Stimulated activated CD8-positive, alpha-beta memory T cell treated with anti-CD3 and anti-CD28 coated beads, Interleukin-7, amount 100 ng/mL, for 1 hour (primary cell): ENCODE measurements at places on chromosomes 7 and 10.

DNA sequence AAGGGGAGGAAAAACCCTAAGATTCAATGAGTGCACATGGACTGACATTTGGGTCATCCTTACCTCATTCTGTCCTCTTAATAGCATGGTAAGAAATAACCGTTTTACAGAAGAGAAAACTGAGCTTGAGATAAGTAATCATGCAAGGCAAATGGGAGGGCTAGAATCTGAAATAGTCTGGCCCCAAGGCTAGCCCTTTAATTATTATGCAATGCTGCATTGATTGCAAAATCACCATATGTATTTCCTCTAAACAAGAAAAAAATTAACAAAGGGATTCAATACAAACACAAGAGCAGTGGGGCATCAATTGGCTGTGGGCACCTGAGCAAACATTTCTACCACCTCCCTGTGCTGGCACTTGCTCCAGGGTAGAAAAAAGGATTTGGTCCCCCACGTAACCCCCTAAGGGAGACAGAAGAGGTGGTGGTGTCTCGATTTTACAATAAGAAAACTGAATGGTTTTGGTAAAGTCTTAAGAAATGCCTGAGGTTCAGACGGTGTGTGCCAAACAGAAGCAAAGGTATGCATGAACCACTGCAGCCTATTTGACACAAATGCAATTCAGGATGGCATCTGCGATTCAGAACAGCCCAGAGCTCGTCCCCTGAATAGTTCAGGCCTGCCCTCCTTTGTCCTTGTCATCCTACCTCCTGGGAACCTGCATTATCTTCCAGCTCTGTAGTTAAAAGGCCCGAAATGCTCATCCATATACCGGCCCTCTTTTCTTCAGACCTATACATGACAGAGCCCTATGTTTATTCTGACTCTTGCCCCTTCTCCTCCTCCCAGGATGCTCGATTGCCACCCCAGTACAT is 23.6 kb downstream of the PIP4K2A start:
- DNase-seq, result no peak

DNA sequence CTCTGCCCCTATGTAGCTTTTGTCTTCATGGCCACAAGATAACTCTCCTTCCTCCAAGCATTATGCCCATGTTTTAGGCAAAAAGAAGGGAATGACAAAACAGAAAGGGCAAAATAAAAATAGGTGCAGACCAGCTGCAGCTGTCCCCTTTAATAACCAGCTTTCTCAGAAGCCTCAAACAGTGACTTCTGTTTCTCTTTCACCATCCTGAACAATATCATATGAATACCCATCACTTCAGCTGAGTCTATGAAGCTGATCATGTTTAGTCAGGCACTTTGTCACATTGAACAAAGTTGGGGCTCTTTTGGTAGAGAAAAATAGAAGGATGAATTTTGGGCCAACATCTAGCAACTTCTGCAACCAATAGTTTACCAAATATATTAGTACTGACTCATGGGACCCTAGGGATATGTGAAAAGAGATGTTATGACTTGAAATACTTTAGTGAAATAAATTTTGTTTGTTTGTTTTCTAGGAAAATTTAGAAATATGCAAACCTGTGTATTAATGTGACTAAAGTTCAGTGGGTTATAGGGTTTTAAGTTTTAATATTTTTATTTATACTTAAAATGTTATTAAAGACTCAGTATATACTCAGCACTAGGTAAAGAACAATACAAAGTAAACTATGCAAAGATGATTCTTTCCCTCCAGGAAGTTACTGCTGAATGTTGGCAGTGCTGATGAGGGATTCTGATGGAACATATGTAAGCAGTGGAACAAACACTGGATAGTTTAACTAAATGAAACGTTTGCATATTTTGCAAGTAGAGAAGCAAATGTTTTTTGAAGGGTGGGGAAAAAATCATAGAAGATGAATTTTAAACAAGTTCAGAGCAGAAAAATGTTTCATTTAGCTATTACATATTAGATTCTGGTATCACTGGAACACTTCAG is 133.7 kb downstream of the FOXP2 start:
- DNase-seq, result no peak

DNA sequence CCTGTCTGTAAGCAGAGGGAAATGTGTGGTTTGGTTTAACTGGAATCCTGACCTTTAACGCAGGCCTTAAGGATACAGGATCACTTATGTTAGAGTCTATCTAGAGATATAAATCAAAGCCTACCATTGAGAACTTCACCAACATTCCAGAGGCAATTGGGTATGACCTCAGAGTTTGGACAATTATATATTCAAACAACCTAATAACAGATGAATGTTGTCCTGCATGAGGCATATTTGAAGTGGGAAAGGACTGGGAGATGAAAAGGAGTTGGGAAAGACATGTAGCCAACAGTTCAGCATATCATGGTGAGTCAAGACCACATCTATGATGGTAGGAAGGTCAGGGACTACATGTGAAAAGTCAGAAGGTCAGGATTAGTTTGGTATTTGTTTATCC is 274.2 kb downstream of the DOCK4 start:
- no peak for DNase-seq

DNA sequence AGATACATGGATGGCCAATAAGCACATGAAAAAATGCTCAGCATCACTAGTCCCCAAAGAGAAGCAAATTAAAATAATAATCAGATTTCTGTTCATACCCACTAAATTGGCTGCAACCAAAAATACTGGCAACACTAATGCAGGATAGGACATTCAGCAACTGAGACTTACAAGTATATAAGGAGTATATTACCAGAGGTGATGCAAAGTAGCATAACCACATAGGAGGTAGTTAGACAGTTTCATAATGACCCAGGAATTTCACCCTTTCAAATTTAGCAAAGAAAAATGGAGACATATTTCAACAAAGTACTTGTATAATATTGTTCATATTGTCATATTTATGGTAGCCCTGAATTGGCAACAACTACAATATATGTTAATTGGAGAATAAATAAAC is 727.8 kb downstream of the GRID1 start:
- no peak for DNase-seq

GRCh38 chr10:111762114-111762513 is 421.5 kb downstream of the GPAM start:
- no peak for DNase-seq

DNA sequence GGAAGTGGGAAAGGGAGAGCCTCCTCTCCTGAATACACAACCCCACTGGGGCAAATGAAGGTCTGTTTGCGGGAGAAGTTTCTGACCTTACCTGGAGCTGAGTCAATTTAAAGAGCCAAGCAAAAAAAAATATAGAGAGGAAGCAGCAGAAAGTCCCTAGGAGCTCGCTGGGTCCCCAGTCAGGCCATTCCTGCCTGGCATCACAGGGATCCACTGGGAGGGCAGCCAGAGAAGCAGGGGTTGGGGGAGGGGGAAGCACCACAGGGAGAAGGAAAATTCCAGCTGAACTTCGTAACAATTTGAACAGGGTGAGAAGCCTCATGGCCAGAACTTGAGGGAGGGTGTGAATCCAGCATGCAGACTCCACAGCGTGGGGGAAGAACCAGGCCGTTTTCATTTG is 298.7 kb downstream of the LRRTM3 start:
- no peak for DNase-seq

GRCh38 chr7:132276234-132276630 is 300.0 kb downstream of the PLXNA4 start:
- DNase-seq, result no peak

DNA sequence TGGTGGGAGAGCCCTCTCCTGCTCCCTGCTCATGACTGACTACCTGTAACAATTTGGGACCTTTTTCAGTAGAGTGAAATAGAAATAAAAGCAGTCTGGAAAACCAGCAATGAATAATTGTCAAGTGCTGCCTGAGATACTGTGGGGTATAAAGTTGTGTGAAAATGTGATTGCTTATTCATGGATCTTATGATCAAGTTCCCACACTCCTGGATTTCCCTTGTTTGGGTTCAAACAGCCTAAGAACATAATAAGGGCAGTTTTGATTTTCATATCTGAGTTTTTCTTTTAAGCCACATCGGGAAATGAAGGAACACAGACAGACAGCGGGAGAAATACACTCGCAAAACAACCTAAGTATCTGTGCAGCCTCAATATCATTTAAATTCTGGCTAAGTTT is 52.9 kb downstream of the CALD1 start:
- DNase-seq, result no peak

GRCh38 chr10:33125522-33126517 is 167.8 kb upstream of the ITGB1 start:
- no peak for DNase-seq
